ENCODE measurements at places on chromosomes 7 and 10.

DNA sequence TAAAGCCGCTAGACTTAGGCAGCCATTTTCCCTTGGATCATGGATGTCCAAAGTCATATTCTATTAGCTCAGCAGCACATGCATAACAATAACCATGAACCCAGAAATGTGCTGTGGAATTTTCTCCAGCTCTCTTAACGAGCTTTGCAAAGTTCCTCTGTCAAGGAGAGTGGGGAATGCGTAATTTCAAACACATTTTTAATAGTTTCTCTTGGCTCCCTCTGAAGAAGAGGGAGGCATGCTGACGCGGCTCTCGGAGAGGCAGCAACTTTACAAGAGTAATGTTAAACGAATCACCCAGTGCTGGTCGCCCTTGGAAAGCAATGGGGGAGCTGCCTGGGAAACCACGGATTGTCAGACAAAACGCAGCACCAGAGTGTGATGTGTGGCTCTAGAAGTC is 114.8 kb downstream of the RAB18 start:
- no peak for DNase-seq

- DNase-seq, result no peak
These were observed 6.2 kb upstream of the TSPAN15 start for GRCh38 chr10:69445041-69445440.

DNA sequence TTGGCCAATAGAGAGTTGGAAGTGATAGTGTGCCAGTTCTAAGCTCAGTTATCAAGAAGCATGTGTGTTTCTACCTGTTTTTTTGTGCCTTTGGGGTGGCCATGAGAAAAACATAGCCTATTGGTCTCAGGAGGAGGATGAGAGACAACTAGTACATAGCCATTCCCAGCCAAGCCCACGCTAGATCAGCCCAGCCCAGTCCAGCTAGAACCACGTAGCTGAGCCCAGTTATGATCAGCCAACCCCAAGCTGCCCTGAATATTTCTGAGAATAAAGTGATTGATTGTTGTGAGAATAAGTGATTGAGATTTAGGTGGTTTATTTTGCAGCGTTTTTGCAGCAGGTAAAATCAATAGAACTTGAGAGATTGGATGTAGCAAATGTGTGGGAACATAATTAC is 15.9 kb downstream of the SORCS3 start:
- no peak for DNase-seq

DNA sequence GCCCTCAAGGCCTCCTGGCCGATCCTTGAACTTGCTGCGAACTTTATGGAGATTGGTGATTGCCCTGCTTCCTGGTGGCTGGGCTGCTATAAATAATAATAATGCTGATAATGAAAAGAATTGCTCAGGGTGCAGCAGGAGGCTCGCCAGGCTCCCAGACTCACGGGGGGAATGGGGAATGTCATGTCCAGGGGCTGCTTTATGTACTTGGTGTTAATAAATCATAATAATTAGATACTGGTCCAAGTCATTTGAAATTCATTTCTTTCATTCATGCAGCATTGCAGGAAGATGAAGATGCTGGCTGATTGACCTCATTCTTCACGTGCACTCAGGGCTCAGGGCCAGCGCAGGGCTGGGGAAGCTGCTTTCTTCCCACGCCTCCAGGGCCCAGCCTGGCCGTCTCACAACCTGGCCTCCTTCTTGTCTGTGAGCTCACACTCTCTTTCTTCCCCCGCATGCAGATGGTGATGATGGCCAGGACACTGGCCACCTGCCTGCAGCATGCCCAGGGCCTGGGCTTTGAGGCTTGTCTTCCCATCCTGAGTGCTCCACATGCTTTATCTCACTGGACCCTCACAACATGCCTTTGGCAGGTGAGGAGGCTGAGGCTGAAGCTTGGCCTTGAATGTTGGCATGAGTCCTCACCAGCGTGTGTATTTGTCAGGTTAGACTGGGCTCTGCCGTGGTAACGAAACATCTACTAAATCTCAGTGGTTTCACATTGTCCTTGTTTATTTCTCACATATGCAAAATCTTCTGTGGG is 138.4 kb upstream of the TNS3 start:
- DNase-seq, result no peak

DNA sequence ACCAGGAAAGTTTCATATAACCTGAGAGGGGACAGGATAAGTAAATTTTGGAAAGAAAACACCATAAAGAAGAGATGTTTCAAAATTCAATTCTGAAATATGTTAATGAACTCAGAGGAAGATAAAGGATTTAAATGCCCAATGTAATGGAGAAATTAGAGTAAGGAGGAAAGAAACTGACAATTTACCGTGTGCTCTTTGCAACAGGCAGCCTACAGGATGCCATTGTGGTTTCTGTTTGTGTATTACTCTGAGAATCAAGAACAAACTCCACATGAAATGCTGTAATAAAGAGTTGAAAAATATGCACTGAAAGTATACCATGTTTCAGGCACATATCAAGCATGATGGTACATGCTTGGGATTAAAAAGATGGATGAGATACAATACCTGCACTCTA is 44.8 kb upstream of the GLCCI1 start:
- DNase-seq, result no peak

- DNase-seq, result no peak
These were observed 136.9 kb upstream of the FZD1 start for GRCh38 chr7:91127325-91127724.

- DNase-seq, result no peak
These were observed 62.6 kb upstream of the HECTD2 start for GRCh38 chr10:91347529-91347928.

DNA sequence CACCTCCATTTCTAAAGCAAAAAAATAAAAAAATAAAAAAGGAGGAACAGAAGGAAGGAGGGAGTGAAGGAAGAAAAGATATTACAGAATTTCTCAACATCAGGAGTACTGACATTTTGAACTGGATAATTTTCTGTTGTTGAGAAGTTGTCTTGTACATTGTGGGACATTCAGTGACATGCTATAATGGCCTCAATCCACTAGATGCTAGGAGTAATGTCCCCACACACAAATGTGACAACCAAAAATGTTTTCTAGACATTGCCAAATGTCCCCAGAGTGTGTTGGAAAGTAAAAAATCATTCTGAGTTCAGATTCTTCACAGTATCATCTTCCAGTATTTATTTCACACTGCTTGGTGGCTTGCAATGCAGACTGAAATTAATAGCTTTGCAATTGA is 6.5 kb downstream of the ZNF438 start:
- DNase-seq, result no peak

DNA sequence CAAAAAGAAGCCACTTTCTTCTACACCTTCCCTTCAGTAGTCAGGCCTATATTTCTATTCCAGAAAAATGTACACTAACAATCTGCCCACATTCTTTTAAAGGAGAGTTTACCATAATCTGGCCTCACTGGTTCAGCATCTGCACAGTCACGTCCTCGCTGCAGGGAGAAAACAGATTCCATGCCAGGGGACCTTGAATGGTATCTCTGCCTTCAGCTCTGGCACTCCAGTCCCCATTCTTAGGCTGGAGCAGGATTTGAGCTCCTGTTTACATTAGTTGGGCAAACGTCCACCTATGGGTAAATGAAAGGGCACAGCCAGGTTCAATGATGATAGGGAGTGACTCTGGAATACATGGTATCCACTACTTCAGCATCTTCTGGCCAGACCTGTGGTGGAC is 371.0 kb upstream of the MTPN start:
- DNase-seq, result no peak

DNA sequence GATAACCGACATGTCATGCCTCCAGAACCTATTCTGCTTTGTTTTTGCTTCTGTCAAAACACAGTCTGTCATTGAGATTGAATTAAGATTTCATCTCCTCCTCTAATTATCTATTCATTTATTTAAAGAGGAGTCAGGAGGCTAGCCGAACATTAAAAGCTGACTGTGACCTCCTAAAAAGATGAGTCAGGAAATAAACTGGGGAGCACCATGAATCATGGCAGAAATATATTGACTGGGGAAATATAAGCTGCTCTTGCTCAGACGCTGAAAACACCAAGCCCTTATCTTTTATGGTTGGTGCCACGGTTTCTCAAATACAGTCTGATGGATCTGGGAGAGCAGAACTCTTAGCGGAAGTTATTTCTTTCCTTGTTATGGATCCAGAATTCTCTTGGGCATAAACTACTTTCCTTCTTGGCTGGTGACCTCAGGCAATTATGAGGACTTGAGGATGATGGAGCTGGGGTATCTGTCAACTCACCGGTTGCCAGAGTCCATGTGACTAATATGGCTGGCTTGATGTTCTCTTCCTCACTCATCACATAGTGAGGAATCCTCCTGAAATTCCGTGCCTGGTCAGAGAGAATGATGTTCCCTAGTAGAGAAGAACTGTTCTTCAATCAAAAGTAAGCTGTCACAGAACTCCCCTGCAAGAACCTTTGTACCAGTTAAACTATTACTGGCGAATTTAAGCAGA is 307.6 kb upstream of the PHYHIPL start:
- DNase-seq, result no peak

GRCh38 chr7:96658022-96658412 is 51.6 kb downstream of the SEM1 start:
- DNase-seq, result no peak

DNA sequence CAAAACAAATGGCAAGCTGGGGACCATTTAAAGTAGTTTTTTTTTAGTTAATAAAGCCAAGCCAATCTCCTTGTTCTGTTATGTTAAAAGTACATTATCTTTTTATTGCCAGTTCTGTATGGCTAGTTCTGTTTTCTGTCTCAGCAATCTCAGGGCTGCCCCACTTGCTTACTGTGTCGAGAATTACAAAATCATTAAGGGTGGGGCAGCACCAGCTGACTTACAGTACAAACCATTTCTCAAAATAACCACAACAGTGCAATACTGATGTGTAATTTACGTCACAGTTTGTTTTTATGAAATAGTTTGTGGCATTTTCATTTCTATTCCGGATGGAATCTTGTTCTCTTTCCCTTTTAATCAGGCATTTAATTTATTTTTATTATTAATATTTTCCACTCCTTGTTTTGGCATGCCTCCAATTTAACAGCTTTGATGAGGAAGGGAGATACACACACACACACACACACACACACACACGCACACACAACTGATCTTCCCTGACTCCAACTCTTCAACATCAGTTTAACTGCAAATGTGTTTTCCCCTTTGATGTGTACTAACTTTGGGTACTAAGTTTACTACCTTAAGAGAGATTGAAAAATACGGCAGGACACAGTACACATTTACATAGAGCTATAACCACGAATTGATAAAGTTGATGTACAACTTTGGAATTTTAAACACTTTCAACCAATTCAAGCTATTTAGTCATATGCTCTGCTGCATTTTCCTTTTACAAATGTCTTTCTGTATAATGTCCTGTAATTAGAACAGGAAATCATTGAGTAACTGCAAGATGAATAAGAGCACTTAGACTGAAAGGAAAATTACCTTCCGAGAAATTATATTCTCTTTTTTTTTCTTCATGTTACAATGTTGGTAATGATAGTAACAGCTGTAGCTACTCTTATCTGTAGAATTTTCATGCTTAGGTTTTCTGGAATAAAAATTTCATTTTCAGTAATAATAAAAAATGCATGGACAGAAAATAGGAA is 91.5 kb downstream of the ARID5B start:
- DNase-seq, result peak; percentile 39

DNA sequence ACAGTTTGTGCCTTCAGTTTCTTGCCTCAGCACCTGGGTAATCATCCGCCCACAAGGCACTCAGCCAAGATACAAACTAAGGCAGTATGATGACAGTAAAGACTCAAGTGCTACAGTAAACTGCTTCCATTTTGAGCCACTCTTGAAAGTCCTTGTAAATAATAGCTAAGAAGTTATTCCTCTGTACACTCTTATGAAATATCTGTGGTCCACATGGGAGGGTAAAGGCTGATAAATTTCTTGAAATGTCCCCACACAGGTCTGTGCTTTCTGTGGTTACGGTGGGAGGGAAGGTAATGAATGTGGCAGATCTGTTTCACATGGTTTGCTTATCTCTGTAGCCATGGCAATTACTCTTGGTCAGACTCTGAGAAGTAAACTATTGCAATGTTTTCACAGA is 551.0 kb upstream of the ZWINT start:
- no peak for DNase-seq

- peak; percentile 55 for DNase-seq
These were observed 12.3 kb downstream of the CAV2 start for GRCh38 chr7:116511552-116512519.

GRCh38 chr7:135924302-135924701 is 52.9 kb downstream of the MTPN start:
- no peak for DNase-seq

DNA sequence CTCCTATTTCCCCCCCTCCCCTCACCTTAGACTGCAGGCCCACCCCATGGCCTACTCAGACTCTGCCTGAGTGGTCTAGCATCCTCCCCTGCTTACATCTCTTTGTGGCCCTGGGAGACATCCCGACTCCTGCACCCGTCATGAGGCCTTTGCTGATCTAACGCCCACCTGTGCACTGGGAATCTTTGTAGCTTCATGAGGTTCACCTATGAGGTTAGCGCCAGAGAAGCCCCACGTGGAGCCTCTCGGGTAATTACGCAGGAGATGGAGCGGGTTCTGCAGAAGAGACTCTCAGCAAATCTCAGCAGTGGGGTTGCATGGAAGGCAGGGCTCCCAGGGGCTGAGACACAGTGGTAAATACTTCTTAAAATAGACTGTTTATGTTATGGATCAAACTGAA is 43.5 kb upstream of the HSPA12A start:
- DNase-seq, result no peak

DNA sequence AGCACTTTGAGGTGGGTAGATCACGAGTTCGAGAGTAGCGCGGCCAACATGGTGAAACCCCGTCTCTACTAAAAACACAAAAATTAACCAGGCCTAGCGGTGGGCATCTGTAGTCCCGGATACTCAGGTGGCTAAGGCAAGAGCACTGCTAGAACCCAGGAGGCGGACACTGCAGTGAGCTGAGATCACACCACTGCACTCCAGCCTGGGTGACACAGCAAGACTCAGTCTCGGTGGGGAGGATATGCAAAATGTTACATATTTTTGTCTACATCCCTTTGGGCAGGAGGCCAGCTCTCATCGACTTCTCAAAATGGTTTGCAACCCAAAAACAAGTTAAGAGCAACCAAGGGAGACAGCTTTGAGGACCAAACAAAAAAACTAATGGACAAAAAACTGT is 8.2 kb downstream of the ATE1 start:
- no peak for DNase-seq

Measured in CD8-positive, alpha-beta memory T cell (primary cell).